NCI-H69 (cell line): ENCODE measurements at places on chromosomes 7 and 10.

GRCh38 chr10:126476246-126476645, 88.0 kb upstream of the ADAM12 start:
- DNase-seq: no peak

GRCh38 chr7:2437537-2438148, 34.2 kb downstream of the CHST12 start:
- DNase-seq: no peak

GRCh38 chr7:96157856-96158255, 164.0 kb downstream of the SLC25A13 start:
- no peak for DNase-seq

DNA sequence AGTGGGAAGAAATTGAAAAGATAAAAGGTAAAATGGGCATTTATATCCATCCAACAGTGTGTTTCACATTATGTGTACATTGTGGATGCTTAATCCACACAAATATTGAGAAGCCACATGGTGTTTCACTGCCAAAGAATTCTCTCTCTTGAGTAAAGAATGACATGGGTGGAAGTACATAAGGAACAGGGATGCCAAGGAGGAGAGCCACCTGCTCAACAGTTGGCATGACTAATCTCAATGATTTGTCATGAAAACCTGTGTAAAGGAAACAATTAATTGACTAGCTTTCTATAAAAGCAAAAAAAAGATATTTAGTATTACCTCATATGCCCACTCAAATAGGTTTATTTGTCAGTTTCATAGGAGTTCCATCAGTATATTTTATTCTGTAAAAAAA, 43.1 kb downstream of the MAGI2 start:
- DNase-seq: no peak

GRCh38 chr7:81469869-81470723, 299.8 kb downstream of the HGF start:
- peak; percentile 90 for DNase-seq

- no peak for DNase-seq
Observed at GRCh38 chr7:135186261-135186540, 15.7 kb upstream of the CYREN start.

DNA sequence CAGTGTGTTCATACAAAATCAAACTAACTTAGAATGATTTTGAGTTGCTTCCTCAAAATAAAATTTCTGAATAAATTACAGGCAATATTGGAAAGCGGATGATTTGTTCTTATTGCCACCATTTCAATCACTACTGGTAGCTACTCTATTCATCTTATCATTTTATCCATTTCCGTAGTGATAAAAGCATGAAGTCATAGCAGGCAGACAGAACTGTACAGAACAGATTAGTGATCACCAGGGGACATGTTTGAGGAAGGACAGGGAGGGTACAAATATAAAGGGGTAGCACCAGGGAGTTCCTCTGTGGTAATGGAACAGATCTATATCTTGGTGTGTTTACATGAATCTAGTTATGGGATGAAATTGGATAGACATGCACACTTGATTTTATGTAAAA, 138.5 kb downstream of the WNT2 start:
- DNase-seq: no peak

DNA sequence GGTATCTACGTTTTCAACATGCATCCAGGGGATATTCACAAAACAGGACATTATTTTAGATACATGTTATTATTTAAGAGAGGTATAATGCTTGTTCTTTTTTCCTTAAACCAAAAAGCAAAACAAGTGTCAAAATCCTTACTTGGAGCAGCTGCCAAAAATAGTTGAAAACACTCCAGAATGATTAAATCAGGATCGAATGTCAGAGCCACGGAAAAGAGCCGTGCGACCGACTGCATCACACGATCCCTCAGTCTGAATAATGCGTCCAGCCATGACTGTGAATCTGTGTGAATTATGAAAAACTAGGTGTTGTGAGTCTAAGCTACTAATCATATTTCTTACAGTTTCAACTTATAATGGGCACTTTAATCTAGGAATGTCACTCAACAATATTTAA, 126.0 kb downstream of the PARD3 start:
- no peak for DNase-seq

GRCh38 chr7:132655131-132655727, 79.0 kb upstream of the PLXNA4 start:
- no peak for DNase-seq

DNA sequence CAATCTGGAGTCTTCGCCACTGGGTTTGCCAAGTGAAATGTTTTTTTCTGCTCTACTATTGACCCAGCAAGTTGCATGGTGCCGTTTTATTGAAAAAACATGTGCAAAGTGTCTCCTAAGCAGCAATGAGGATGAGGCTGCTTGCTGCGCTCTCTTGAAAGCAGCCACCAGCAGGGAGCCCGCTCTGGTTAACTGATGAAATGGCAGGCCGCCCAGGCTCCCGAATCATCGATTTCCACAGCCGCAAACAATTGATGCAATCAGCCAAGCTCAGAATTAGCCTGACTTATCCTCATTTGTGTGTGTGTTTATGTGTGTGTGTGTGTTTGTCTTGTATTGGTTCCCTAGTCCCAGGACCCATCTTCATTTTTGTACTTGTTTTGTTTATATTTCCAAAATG, 22.2 kb upstream of the LYZL1 start:
- DNase-seq: peak; percentile 42

DNA sequence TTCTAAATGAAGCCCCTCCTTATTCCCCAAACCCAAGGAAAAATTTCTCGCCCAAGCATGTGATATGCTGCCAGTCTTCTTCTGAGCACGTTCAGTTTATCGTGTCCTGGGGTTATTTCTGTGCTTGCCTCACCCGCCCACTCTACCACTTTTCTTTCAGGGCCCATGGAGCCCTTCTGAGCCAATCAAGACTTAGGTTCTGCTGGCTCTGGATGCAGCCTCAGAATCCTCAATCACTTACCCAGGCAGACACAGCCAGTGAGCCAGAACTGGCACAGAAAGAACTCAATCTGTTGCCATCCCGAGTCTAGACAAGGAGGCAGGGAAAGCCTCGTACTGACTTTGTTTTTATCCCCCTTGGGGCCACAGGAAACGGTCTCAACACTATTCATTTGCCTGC, 34.2 kb upstream of the C10orf90 start:
- no peak for DNase-seq

- no peak for DNase-seq
Observed at GRCh38 chr10:98033515-98033914, 3.1 kb upstream of the CRTAC1 start.

DNA sequence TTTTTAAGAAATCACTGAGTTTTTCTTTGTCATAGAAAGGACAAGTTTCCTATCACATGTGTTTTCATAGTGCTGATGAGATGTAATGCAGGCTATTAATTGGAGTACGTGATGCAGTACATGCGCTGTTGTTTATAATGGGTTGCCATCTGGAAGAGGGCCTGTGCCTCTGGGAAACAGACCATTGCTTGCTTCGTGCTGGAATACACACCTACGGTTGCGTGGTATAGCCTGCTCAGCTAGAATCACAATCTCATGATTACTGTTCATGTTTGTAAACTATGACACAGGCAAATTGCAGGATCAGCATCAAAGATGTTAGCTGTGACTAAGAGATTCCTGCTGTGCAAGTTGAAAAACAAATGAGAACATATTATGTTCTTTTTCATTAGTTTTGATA, 107.2 kb upstream of the STEAP1B start:
- DNase-seq: no peak

DNA sequence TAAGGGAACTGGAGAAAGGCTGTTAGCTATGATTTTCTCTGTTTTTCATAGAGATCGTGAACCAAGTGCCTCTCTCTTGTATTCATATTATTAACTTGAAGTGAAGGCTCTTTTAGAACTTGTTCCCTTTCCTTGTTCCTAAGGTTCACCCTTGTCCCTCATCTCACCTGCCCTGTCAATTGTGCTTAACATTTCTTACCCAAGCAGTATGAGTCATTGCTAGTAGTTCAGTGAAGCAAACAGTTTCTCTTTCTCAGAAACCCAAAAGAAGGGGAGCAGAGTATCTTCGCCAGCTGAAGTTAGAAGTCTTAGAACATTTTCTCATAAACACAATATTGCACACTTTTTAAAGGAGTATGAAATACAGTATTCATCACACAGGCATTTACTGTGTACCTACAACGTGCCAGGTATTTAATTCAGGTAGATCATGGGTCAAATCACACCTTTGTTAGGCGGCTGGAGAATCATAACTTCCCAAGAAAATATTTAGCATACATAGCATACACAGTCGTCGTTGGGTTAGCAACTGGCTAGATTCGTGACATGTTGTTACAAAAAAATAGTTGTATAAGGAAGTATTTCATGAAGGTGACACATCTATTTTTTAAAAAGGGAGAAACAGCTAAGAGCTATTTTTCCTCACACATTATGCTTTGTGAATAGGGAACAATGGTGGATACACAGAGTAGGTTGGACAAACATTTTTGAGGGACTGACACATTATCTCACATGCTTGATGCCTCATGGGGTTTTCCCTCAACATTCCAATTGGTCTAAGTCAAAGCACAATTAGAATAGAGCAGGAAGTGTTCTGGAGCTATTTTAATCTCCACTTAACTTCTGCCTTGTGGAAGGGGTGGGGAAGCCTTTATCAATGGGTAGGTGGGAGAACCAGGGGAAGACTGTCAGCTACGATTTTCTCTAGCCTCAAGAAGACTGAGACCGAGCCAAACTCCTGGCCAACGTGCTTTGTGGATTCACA, 13.2 kb downstream of the HDAC9 start:
- DNase-seq: peak; percentile 58

GRCh38 chr10:42879380-42880254, 97.0 kb downstream of the BMS1 start:
- DNase-seq: no peak

DNA sequence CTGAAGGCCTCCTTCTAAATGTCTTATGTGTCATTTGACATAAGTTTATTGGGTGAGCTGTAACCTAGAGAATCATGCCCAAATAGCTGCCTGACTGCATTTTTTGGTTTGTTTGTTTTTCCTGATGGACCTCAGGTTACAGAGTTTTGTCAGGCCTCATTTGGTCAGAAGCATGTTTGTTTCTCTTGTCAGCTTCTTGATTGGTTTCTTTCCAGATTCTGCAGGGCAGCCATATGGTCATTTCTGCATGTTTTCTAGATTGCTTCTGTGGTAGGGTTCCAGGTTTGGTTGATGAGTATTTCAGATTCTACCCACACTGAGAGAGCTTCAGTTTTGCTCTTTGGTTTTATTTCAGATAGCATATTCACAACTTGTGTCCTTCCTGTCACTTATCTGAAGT, 28.0 kb downstream of the GLCCI1 start:
- peak; percentile 76 for DNase-seq

- DNase-seq: no peak
Observed at GRCh38 chr7:113119429-113119828, 1.1 kb upstream of the SMIM30 start.

- DNase-seq: no peak
Observed at GRCh38 chr7:34488766-34489165, 169.3 kb upstream of the NPSR1 start.

DNA sequence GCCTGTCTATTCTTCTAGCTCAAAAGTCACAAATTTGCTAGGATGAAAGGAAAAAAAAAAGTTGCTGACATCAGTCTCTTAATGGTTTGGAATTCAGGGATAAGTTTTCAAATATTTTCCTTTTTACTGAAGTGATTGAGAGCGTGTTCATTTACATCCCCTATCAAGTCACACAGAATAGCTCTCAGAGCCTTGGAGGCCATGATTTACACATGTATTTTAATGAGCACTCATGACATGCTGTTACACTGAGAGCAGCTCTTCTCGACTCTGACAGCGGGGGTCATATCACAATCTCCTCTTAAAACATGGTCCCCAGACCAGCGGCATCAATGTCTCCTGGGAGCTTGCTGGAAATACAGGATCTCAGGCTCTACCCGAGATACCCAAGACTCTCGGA, 232.7 kb downstream of the POU6F2 start:
- no peak for DNase-seq

DNA sequence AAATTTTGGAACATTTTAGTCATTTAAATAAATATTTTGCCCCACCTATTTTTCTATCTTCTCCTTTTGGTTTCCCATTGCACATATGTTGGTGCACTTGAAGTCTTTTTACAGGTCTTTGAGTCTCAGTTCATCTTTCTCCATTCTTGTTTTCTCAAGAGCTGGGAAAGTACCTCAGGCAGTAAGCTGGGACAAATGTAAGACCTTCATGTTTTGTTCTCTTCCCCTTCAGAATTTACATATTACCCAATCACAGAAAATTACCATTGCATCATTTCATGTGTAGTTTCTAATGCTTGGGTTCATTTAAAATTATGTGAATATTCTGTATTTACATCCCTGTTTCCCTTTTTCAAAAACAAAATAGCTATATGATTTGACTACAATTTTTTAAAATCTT, 1150.0 kb upstream of the POT1 start:
- DNase-seq: no peak

DNA sequence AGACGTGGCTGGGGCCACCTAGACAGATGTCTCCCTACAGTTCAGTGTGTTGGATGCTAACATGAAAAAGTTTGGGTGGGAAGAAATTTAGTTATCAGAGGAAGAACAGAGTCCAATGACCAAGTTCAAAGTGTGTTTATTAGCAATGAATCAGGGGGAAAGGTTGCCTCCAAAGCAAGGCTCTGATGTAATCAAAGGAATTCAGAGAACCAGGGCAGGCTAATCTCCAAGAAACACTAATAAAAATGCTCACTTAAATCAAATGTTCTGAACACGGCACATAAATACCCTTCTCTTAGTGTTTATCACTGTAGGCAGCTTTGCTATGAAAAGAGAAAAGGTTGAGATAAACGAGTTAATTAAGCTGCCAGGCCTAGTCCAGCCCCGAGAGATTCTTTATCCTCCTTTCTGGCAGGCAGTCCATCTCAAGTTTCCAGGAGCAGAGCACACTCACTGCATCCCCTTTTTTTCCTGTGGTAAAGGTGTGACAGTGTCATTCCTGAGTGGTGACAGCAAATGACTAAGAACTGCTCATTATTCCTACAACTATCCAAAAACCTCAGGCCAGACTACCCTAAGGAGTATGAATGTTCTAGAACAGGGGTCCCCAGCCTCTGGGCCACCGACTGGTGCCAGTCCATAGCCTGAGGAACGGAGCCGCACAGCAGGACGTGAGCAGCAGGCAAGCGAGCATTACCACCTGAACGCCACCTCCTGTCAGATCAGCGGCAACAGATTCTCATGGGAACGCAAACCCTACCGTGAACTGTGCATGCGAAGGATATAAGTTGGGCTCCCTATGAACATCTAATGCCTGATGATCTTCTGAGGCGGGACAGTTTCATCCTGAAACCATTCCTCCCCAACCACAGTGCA, 66.9 kb upstream of the FHIP2A start:
- DNase-seq: no peak

DNA sequence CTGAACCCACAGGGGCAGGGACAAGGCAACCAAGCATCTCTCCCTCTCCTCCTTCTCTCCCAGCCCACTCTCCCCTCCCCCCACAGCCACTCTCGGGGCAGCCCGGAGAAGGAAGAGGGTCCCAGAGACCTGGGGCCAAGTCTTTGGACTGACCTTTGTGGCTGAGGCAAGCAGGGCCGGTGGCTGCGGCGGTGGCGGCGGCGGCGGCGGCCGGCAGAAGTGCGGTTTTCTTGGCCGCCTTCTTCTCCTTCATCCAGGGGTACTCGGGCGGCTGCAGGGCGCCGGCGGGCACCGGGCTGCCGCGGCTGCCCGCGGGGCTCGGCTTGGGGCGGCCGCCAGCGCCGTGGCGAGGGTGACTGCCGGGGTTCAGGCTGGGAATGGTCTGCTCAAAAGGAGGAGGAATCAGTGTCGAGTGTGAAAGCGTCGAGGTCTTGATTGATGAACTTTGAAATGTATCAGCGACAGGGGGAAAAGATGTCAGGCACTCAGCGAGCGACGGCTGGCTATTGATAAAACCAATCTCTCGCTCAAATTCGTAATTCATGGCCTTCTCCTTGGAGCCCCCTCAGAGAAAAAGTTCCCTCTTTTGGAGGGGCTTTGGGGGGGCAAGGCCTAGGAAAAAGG, 414 bp downstream of the HOXA2 start:
- no peak for DNase-seq
